ENCODE measurements at places on chromosomes 6 and 20.
A peak's percentile ranks its signal among the peaks of the same experiment; 100 is the strongest.

GRCh38 chr6:20340068-20340848, 61.4 kb upstream of the E2F3 start:
- DNase-seq, result no peak

DNA sequence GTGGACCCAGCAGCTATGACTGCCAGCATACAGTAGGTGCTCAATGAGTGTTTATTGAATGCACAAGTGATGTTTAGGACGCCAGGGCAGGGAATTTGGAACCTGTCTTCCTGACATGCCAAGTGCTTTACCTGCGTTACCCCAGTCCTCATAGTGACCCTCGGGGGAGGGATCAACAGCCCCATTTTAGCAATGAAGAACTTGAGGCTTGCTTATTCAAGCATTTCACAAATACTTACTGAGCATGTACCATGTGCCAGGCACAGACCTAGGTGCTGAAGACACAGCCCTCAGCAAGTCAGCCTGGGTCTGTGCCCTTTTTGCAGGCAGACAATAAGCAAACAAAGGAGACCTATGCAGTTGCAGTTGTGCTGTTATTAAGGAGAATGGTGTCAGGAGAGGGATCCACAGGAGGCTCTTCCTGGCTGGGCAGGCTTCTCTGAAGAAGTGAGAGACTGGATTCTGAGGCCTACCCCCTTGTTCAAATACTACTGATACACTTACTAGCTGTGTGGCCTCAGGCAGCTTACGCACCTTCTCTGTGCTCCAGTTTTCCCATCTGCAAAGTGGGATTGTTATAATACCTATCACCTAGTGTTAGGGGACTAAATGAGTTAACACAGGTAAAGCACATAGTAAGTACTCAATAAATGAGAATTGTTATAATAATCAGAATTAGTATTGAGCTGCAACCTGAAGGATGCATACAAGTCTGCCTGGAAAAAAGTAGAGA, 39.8 kb downstream of the TTLL9 start:
- no peak for DNase-seq

DNA sequence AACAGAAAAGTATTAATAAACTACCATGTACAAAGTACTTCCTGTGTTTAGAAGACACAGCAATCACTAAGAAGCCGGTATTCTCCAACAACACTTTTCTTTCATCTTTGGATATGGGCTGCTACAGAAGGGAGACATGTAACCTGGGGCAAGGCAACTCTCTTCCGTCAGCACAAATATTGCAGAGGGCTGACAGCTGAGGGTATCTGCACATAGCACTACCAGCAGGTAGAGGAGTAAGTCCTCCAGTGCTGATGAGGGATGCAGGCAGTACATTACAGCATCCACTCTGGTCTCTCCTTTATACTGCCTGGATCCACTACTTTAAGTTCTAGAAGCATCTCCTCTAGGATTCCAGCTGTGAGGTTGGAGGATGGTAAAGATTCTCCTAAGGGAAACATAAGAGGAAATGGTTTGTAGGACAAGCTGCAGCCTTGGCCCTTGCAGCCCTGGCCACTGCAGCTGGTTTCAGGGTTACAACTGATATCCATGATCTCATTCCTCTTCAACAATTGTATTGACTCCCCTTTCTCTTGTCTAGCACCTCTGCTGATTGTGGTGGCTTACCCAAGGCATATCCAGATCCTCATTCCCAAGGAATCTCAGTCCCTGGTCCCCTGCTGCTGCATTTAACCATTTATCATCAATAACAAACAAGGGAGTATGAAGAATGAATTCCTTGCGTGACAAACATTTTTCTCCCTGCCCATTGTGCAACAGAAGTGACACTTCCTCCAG, 110.7 kb upstream of the ADGRF1 start:
- peak; percentile 62 for DNase-seq

DNA sequence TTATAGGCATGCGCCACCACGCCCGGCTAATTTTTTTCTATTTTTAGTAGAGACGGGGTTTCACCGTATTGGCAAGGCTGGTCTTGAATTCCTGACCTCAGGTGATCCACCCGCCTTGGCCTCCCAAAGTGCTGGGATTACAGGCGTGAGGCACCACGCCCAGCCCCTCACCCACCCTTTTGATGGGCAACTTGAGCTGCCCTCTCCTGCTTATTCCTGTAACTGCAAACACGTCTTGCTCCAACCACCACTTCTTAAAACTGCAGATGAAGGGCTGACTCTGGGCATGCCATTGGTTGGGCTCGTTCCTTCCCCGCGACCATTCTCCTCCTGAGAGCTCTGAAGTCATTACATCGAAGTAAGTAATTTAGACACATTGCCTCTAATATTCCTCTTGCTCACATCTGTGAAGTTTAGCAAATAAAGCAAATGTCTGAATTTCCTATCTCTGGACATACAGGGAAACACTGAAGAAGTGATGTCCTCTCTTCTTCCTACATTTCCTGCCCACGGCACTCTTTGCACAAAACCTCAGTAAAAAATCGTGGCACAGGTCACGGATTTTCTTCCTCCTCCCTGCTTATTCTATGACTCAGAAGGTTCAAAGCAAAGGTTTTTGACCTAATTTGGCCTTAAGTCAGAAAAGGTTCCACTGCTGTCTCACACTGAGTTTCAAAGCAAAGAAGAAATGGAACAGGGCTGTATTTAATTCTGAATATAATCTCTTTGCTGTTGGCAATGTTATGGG, 117.5 kb downstream of the GMPR start:
- no peak for DNase-seq

- peak; percentile 14 for DNase-seq
Measured at GRCh38 chr6:70289299-70289698, 13.6 kb downstream of the COL9A1 start.

- no peak for DNase-seq
Measured at GRCh38 chr6:39153766-39154397, 38.9 kb upstream of the SAYSD1 start.

DNA sequence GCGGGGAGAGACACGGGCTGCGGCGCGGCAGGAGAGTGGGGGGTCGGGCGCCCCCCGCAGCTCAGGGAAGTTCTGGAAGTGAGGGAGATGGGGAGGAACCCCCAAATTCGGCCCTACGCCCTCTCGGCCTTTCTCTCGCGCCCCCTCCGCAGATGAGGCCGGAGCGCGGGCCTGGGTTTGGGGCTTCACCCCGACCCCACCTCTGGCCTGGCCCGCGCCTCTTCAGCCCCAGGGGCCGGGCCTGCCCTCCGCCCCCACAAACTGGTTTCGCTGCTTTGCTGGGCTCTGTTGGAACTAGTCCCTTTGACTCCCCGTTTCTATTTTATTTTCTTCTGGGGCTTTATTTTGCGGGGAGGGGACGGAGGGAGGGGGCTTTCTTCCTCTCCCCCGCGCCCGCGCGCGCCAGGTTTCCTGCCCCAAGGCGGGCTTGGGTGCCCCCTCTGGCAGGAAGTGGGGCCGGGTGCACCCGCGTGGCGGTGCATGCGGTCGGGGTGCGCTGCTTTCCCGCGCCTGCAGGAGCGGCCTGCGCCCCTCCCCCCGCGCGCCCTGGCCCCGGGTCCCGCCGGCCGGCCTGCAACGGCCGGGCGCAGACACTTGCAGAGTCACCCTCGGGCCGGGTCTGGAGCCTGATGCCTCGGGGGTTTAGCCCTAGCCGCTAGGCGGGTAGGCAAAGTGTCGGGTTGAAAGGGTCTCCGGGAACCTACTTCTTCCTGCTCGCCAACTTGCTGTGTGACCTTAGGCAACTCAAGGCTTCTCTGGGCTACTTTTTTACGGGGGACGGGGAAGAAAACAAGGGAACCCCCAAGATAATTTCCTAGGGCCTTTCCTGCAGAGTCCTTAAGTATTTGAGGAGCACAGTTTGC, 1.3 kb downstream of the HMGA1 start:
- DNase-seq, result peak; percentile 59

GRCh38 chr20:34220561-34220960, 20.7 kb upstream of the ASIP start:
- DNase-seq, result no peak

DNA sequence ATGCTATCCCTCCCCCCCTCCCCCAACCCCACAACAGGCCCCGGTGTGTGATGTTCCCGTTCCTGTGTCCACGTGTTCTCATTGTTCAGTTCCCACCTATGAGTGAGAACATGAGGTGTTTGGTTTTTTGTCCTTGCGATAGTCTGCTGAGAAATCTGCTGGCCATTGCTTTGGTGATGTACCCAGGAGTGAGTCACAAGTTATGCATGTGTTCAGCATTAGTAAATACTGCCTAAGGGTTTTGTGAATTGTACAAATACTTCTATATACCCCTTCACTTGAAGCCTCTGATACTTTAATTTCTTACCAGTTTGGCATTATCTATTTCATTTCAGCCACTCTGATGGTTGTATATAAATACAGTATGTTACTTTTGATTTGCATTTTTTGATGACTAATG, 711.3 kb upstream of the GJE1 start:
- no peak for DNase-seq

DNA sequence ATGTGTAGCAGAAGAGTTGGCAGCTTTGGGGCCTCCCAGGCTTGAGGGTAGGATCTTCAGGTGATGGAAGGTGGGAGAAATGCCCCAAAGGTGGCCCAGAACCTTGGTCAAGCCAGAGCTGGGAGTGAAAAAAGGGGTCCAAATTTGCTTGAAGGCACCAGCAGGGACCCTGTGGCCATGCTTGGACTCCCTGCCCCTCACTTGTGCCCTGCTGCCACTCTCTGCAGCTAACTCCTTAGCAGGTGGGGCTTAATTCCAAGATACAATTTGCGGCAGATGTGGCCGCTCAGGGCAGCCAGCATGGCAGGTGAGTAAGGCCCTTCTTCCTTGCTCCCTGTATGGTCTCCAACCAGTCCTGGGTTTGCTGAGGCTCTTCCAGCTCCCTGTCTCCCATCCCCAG, 285.0 kb upstream of the RNF24 start:
- DNase-seq, result no peak

GRCh38 chr6:17877196-17877894, 110.1 kb downstream of the KIF13A start:
- no peak for DNase-seq

GRCh38 chr6:106702451-106703110, 73.2 kb downstream of the QRSL1 start:
- peak; percentile 83 for DNase-seq

GRCh38 chr6:148455674-148456558, 113.3 kb downstream of the SASH1 start:
- DNase-seq, result no peak

DNA sequence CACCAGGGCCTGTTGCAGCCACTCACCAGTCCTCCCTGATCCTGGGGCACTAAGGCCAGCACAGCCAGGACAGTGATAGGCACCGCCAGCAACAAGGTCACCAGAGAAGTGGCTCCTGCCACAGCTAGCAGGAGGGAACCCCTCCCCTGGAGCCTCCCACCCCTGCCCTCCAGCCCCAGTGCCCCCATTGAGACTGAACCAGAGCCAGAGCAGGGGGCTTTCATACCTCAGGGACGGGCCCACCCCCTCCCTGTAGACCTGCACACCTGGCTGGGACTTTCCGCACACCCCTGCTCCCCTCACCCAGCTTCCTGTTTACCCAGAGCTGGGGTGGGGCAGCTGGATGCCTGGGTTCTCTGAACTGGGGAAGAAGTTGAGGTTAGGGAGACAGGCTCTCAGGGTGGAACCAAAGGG, at the start of gene LTB:
LTB (minus strand) TSS at position 195 of the 414 bp plus-strand sequence; CDS start at position 188, 7 bp downstream.
- DNase-seq, result no peak

DNA sequence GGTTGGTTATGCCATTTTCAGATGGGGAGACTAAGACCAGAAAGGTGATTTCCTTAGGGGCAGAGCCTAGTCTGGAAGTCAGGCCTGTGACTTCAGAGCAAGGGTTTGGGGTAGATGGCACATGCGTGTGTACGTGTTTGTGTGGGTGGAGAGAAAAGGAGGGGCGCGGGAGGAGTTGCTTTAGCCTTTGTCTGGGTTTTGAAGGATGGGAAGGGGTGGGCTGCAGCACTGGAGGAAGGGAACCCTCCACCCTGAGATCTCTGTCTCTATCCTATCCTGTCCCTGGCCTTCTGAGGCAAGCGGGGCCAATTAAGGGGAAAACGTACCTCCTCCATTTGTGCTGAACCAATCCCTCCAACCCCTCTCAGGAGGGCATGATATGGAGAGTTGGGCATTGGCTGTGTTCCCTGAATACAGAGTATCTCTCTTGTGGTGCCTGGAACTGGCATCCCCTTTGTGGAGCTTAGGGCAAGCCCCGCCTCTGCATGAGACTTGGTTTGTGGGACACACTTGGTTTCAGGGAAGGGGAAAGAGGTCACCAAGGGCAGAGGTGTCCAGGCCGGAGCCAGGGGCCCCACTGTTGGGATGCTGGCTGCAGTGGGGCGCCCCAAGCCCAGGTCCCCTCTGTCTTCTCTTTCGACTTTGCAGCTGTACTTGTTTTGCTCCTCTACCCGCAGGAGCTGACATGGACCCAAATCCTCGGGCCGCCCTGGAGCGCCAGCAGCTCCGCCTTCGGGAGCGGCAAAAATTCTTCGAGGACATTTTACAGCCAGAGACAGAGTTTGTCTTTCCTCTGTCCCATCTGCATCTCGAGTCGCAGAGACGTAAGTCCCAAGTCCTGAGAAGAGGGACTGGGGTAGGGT, at the start of gene DBNDD2:
DBNDD2 (plus strand) TSS at position 507 of the 863 bp plus-strand sequence; CDS start at position 686, 179 bp downstream.
- DNase-seq, result no peak

GRCh38 chr6:14194483-14194882, 76.9 kb downstream of the CD83 start:
- no peak for DNase-seq

GRCh38 chr6:140987364-140988155, 1145.2 kb upstream of the GJE1 start:
- no peak for DNase-seq

- no peak for DNase-seq
Measured at GRCh38 chr6:42452171-42453030, 675 bp upstream of the TRERF1 start.

GRCh38 chr6:87660226-87660911, 41.7 kb downstream of the AKIRIN2 start:
- no peak for DNase-seq

- peak; percentile 66 for DNase-seq
Measured at GRCh38 chr20:50015993-50016770, 33.4 kb downstream of the SNAI1 start.

- DNase-seq, result no peak
Measured at GRCh38 chr20:24672886-24673677, 203.7 kb downstream of the SYNDIG1 start.

DNA sequence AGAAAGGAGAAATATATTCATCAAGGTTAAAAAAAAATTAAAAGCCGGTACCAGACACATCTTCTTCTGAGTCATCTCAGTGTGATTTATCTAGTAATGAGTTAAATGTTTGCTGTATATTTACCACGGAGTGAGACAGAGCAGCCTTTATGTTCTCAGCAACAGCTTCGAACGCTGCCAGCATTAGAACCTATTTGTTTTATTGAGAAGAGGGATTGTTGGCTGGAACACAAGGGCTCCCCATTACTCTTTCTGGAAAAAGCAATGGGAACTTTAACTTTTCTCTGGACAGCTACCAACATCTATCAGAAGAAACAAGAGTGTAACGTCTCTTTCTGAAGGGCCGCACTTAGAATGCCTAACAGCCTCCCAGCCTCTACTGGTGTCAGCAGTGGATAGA, 105.3 kb upstream of the TAB2 start:
- no peak for DNase-seq

- no peak for DNase-seq
Measured at GRCh38 chr6:114611696-114612095, 268.9 kb upstream of the HS3ST5 start.

DNA sequence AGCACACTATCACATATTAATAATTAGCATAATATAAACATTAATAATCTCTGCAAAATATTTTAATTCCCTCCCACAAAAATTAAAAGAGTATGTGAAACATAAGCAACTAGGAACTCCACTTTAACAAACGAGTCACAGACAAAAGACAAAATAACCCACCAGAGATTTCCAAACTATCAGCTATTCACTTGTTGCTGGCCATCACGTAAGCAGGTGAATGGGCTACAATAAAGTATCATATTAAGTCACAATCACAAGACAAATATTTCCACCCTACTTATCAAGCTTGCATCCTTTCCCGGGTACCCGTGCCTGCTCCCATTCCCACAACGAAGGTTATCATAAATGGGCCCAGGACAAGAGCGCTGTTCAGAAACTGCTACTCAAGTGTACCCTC, 2.5 kb downstream of the HDAC2 start:
- no peak for DNase-seq
